Activated T-helper 9 cell treated with anti-CD3 and anti-CD28 coated beads, Interleukin-2, amount 50 U/mL, for 16 hours (primary cell): ENCODE measurements at places on chromosomes 16 and 17.

- no peak for DNase-seq
Measured at GRCh38 chr17:63780507-63780906, 6.5 kb downstream of the DDX42 start.

- DNase-seq: no peak
Measured at GRCh38 chr16:88807626-88808453, 3.9 kb downstream of the APRT start.

- DNase-seq: no peak
Measured at GRCh38 chr16:1960665-1961630, 1.6 kb downstream of the NDUFB10 start.

GRCh38 chr16:69747115-69747514, 7.6 kb downstream of the NOB1 start:
- DNase-seq: no peak
